Anterior cingulate cortex (tissue), 58 donors: ENCODE measurements at places on chromosomes 6 and 20.

DNA sequence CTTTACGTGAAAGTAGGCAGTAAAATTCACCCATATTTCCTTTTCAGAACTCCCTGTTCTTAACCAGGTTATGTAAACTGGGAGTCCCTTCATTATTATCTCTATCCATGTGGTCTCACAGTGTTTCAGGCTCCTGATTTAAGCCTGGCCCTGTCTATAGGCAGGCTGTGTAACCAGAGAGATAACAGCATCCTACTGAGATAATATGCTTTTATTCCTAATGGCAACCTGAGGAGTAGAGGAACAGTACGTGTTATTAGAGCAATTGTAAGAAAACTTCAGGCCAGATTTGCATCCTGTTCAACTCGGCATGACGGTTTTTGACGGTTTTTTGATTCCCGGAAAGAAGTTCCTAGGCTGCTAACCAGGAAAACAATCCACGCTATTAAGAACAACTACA is 16.9 kb downstream of the FUT9 start:
- DNase-seq: no peak

DNA sequence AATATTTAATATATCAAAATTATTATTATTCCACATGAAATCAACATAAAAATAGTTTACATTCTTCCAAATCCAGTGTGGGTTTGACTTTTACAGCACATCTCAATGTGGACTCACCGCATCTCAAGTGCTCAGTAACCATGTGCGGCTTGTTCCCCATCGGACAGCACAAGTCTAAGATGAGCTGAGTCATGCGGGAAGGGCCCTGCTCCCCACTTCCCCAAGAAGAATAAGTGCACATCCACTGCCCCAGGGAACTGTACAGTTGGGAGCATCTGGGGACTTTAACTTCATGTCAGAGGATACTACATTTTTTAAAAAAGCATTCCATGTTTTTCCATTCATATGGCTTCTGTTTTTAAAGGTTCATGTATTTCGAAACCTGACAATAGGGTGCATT is 325.6 kb downstream of the BTBD3 start:
- no peak for DNase-seq

- DNase-seq: no peak
These were observed 3.1 kb downstream of the B3GALT4 start for GRCh38 chr6:33279971-33280511.

DNA sequence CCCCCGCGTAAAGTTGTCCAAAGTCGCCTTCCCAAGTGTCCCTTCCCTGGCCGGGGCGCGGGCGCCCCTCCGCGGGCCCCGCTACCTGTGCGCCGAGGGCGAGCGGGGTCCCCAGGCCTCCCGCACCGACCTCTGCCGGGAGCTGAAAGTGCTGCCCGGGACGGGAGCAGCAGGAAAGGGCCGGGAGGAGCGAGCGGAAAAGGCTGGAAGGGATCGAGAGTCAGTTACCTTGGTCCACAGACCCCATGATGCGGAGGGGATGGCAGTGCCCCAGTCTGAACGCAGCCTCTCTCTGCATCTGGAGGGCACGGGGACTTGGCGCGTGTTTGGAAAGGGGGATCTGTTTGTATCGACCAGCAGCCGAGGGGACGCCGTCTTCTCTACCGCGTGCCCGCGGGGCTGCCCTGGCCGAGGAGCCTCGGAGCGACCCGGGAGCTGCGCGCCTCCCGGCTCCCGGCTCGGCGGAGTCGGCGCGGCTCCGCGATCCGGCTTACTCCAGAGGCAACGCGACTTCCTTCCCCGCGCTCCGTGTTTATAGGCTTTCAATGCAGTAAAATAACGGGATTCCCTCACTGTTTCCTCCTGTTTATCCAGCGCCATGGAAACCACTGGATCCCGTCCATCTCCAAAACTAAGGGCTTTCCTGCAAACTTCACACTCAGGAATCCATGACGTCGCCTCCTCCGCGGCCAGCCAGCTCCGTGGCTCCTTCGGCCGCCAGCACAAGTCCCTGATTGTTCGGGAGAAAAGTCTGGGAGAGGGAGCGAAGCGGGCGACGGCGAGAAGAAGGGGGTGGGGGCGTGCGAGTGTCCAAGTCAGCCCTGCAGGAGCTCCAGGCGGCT is 20.0 kb upstream of the NFATC2 start:
- peak; percentile 79 for DNase-seq

- no peak for DNase-seq
These were observed 131.3 kb downstream of the PDSS2 start for GRCh38 chr6:107328081-107328480.

- DNase-seq: no peak
These were observed 362 bp upstream of the TMX4 start for GRCh38 chr20:8019998-8020247.

GRCh38 chr20:25707695-25708094 is 11.0 kb upstream of the ZNF337 start:
- no peak for DNase-seq

GRCh38 chr20:55052459-55052858 is 577.1 kb downstream of the DOK5 start:
- no peak for DNase-seq

GRCh38 chr20:62392621-62393334 is 5.9 kb downstream of the RPS21 start:
- no peak for DNase-seq

DNA sequence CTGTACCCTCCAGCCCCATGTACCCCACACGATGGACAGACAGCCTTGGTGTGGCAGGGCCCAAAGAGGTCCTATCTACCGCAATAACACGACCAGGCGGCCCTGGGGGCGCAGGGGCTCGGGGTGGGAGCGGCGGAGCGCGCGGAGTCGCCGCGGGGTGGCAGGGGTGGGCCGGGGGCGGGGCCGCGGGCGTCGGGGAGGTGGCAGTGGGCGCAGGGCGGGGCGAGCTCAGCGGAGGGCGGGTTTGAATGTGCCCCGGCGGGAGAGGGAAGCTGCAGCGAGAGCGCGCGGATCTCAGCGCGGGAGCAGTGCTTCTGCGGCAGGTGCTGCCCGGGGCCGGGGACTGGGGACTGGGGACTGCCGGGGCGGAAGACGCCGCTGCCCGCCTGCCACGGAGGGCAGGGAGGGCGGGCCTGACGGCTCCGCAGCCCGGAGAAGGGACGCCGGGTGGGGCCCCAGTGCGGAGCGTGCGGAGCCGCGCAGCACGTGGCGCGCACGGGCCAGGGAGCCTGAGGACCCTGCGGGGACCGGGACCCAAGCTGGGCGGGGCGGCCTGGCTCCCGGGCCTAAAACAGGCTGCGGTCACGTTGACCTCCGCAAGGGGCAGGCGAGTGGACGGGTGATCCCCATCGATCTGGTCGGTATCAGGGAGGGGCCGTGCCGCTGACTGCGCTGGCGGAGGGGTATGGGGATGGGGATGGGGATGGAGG is at the start of gene SLC29A1:
SLC29A1 (plus strand) TSS at position 277 of the 710 bp plus-strand sequence. CDS start 3,719 bp downstream, outside the sequence.
- peak; percentile 43 for DNase-seq

DNA sequence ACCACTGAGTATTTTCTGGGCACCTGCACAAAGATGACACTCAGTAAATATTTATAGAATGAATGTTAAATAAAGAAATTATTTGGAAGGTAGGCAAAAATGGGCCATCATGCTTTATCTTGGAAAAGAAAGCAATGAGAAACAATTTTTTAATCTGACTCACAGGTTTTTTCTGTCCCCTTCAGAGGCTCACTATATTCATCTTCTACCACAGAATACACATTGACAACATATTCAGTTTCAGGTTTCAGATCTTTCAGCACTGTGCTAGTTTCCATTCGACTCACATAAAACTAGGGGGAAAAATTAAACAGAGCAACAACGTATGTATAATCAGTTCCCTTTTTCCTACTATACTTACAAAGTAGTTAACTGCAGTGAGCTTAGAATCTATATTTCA is 58.3 kb downstream of the COL12A1 start:
- no peak for DNase-seq

- DNase-seq: no peak
These were observed 1379.0 kb upstream of the MAP3K7 start for GRCh38 chr6:91965872-91966271.

DNA sequence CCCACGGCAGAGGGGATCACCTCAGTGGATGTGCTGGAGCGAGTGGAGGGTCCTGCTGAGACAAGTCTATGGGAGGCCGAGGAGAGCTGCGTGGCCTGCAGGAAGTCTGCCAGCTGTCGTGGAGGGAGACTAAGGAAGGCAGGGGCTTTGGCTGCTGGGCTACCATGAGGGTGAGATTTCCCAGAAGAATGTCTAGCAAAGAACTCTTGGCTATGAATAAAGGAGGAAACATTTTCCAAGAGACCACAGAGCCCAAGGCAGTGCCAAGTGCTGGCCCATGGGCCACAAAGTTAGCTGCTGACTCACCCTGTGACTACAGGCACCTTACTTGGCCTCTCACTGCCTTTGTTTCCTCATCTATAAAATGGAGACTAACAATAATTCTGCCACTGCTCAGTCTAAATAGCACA is 73.4 kb downstream of the PRDM1 start:
- no peak for DNase-seq

GRCh38 chr6:108798670-108799353 is 49.4 kb upstream of the ARMC2 start:
- DNase-seq: no peak

GRCh38 chr6:39922821-39923220 is 11.4 kb downstream of the MOCS1 start:
- DNase-seq: no peak

DNA sequence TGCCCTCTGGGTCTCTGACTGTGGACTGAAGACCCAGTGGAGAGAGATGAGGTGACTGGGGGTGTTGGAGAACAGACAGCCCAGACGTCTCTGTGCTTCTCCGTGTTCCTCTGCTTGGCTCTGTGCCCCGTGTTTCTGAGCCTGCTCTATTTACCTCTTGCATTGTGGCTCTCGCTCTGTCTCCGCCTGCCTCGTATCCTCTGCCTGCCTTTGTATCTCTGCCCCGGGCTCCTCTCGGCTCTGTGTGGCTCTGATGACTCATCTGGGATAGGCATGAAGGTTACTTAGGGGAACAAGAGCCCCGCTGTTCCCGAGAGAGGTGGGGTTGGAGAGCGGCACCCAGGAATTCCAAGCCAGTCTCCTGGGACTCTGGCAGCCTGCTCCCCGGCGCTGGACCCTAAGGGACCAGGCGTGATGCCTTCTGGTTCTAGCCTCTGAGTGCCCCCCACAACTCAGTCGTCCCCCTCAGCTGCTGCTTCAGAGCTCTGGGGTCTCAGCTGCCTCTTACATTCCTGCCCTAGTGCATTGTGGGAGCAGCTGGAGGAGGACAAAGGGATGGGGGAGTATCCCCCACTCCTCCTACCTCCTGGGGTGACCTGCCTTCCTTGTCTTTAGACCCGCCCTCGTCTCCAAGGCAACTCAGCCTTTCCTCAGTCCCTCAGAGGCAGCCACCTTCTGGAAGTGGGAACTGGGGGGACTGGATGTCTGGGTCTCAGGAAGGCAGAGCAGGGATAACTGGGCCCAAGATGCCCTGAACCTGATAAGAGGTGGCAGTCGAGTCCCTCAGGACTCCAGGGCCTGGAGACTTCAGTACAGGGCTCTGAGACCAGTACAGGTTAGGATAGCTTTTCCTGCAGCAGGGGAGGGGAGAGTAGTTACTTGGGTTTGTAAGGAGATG is 1.9 kb downstream of the DDR1 start:
- peak; percentile 30 for DNase-seq

GRCh38 chr6:166814390-166814789 is 142.0 kb downstream of the RNASET2 start:
- no peak for DNase-seq

- no peak for DNase-seq
These were observed 450.0 kb downstream of the HAO1 start for GRCh38 chr20:7490288-7490687.

GRCh38 chr6:88761237-88762031 is 202.0 kb downstream of the RNGTT start:
- no peak for DNase-seq

DNA sequence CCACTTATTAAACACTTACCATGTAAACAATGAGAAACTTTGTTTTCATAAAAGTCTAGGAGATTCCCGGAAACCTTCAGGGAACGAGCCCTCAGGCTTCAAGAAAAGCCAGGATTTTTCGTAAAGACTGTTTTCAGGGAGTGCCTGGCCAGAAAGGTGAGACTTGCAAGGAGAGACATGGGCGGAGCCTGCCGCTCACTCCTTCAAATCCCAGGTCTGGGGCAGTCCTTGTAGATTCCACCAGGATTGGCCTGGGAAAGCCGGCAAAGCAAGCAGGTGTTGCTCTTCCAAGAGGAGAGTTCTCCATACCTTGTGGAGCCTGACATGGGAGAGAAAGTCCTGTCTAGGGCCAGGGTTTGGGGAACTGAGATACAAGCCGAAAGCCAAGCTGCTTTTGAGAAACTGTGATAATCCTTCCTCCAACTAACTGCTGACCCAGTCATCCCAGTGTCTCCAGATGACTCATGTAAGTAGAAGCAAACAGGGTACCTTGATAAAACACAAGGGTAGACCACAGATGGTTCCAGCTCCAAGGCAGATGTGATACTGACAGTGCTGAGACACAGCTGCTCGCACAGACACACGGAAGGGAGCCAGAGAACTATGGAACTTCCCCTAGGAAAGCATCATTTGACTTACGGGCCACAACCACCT is 69.4 kb upstream of the NAA20 start:
- DNase-seq: no peak

DNA sequence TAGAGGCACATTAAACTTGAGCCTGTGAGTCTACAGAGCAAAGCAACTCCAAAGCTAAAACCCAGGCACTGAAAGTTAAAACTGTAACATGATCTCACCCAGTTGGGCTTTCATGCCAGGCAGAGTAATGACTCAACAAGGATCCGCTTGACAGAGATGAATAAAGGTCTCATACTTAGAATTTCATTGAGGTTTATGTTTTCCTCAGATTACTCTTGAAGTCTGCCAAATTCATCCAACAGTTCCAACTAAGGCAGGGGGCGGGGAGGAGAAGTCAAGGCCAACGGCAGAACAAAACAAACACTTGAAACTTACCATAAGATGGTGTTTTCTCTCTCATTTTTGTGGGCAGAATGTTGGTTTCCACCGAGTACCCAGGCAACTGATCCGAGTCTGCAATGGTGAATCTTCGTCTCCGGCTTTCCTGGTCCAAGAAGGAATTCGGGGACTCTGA is 54.0 kb upstream of the IPCEF1 start:
- DNase-seq: no peak

DNA sequence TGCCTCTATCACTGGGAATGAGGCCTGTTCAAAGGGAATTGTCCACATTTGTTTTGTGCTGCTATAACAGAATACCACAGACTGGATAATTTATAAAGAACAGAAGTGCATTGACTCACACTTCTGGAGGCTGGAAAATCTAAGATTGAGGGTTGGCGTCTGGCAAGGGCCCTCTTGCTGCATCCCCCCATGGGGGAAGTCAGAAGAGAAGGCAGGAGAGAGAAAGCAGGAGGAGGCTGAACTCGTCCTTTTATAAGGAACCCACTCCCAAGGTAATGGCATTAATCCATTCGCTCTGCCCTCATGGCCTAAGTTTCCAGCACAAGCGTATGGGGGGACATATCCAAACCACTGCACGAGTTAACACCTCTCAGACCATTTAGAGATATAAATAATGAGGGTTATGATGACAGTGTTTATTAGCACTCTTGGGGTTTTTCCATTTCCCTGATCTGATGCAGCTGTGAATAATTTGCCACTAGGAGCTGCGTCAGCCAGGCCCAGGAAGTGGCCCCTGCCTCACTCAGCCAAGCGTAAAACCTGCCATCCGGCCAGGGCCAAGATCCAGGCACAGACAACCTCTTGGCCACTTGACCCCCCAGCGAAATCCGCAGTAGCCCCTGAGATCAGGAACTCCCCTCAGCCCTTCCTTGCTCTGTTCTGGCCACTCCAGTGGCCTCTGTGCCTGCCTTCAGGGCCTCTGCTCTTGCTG is 14.2 kb upstream of the SLCO4A1 start:
- DNase-seq: no peak
